ENCODE measurements at places on chromosomes 7 and 10.

GRCh38 chr10:98158576-98158975 is 24.1 kb downstream of the R3HCC1L start:
- DNase-seq = no peak

- no peak for DNase-seq
Observed at GRCh38 chr7:134394056-134394455, 64.8 kb downstream of the AKR1B1 start.

- no peak for DNase-seq
Observed at GRCh38 chr7:55550841-55551537, 21.3 kb downstream of the VOPP1 start.

GRCh38 chr7:101397770-101398324 is 35.2 kb downstream of the COL26A1 start:
- no peak for DNase-seq

GRCh38 chr7:134885967-134886352 is 100.3 kb upstream of the AGBL3 start:
- DNase-seq = no peak

GRCh38 chr10:71359364-71360046 is 37.2 kb upstream of the CDH23 start:
- DNase-seq = no peak

DNA sequence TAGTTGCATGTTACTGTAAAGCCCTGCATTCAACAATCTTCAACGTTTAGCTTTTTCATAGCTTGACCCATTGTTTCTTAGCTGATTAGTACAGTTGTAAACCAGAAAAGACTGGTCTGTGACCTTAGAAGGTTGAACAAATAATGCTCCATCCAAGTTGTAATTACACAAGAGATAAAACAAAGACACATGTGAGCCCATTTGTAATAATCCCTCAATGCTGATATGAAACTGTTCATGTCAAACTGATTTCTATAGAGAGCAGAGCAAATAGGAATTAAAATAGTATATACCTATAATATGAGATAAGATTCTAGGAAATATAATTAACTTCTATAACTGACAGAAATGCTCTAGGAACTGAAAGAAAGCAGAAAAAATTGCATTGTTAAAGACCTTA is 94.7 kb upstream of the SLC25A13 start:
- no peak for DNase-seq

DNA sequence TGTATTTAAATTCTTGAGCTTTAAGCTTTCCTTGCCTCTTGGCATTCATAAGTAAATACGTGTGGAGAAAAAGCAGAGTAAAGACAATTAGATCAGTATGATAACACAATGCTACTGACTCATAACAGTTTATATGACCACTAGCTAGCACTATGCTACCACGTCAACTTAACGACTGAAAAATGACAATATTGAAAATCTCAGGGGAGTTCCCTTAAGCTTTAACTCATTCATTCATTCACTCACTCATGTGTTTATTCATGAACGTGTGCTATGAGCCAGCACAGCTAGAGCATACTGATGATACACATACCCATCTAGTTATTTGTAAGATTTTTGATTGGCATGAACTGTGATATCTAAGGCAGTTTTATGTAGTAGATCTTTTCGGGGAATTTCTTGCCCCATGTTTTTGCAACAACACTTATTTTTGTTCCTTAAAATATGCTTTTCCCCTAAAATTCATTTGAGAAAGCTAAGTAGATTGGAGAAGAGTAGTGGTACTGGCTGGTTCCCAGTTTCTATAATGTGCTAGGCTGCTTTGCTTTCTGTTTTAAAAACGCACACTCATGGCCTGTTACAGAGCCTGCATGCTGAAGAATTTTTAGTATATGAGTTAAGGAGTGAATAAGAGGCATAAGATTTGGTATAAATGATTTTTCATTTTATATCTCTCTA is 57.4 kb upstream of the ACBD5 start:
- DNase-seq = no peak

DNA sequence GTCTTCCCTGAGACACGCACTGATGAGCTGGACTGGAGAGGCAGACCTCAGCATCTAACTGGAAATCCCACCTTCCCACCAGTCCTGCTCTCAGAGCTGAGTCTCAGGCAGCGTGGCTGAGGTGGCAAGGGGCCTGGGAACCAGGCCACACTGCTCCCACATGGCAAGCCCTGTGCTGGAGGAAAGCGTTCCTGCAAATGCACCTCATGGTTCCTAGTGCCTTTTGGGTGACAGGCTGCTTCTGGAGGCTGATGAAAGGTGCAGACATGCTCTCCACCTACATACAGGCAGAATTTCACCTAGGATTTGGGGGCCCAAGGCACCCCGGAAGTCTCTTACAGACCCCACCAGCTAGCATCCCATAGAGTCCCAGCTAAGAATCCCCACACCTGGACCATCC is 432.9 kb upstream of the FOXK1 start:
- DNase-seq = no peak

GRCh38 chr7:111730476-111731300 is 168.4 kb upstream of the IMMP2L start:
- DNase-seq = no peak

GRCh38 chr10:68333058-68333395 is 299 bp upstream of the PBLD start:
- DNase-seq = no peak

DNA sequence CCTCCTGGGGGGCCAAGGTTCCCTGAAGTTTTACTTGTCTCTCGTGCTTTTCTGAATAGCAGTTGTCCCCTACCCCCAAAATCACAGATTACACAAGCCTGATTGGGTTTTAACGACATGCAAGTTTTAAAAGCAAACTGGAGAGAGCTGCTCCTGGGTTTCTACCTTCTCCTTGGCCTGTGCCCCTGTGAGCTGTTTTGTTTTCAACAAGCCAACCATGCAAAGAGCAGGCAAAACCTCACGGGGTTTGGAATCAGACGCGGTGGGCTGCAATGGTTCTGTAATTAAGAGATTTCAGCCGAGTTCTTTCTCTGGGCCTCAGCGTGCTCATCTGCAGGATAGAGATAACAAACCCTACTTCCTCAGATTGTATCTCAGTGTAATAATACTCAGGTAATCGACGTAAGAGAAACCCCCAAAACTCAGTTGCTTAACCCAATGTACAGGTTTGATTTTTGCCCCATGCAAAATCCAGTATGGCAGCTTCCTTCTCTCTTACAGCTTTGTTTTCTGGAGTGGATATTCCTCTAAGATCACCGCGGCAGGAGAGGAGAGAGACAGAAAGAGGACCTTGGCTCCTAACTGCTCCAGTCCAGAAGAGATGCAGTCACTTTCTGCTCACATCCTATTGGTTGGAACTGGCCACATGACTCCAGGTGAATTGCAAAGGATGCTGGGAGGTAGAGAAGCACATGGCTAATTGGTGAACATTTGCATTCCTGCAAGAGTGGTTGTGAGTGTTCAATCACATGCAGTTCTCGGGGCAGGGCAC is 42.0 kb downstream of the MYL10 start:
- no peak for DNase-seq

GRCh38 chr7:98993024-98993897 is 114.9 kb downstream of the TRRAP start:
- no peak for DNase-seq

GRCh38 chr7:139340808-139341057 is 404 bp upstream of the FMC1 start:
- no peak for DNase-seq

DNA sequence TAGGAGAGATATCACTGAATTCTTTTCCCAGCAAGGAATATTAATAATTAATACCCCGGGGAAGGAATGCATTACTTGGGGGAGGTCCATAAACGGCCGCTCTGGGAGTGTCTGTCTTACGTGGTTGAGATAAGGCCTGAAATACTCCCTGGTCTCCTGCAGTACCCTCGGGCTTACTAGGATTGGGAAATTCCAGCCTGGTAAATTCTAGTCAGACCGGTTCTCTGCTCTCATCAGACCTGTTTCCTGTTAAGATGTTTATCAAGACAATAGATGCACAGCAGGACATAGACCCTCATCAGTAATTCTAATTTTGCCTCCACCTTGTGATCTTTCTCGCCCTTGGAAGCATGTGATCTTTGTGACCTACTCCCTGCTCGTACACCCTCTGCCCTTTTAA is 162.8 kb upstream of the KCND2 start:
- no peak for DNase-seq

DNA sequence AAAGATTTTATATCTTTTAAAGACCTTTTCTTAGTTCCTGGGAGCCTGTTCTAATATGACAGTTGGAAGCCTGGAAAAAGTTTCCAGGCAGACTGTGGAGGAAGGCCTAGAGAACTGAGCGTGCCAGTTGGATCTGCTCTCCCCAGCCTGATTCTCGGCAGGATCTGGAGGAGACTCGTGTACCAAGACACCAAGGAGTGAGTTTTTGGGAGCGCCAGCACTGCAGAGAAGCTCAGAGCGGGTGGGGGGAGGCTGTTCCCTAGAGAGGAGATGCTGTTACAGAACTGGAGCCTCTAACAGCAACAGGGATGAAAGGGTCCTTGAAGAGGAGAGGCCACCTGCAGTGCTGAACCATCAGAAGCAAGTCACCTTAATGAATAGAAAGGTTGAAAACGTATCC is 52.9 kb downstream of the LYZL2 start:
- no peak for DNase-seq

GRCh38 chr10:43225004-43225786 is 41.7 kb downstream of the RASGEF1A start:
- DNase-seq = no peak

DNA sequence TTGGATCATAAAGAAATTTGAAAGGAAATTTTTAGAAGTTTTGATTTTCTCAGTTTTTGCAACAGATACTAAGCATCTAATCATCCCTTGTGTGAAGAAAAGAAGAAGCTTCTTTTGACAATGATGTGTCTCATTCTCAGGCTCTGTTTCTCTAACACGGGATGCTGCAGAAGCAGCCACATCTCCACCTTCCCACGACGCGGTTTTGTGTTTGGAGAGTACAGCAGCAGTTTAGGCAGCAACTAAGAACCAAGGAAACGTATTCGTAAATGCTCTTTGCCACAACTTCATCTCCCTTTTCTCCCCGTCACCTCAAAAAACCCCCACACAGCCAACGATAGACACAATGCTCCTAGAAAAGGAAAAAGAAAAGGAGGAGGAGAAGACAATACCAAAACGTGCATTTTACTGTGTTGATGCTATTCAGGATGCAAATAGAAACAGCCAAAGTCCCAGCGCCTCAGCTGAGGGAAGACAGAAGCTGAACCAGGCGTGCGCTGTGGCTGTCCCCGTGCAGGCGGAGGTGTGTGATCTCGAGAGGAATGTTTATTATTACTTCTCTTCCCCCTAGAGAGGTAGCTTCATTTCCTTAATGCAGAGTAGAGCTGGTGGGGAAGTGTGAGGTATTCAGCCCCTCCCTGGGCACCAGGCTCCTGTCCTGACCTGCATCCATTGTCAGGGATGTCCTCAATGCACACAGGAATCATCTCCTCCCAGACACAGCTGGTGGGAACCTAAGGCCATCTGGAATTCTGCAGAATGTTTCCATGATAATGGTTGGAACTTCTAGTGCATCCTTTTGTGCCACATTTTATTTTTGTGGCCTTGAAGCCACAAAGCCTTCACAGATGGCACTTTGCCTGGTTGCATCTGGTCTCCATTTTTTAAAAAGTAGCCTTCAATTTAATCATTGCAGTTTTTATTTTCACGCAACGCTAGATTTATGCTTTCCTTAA is 174.6 kb upstream of the KLF6 start:
- DNase-seq = no peak
